ENCODE measurements at places on chromosomes 16 and 17.

- no peak for DNase-seq
These were observed 1.8 kb downstream of the SEBOX start for GRCh38 chr17:28363186-28363585.

DNA sequence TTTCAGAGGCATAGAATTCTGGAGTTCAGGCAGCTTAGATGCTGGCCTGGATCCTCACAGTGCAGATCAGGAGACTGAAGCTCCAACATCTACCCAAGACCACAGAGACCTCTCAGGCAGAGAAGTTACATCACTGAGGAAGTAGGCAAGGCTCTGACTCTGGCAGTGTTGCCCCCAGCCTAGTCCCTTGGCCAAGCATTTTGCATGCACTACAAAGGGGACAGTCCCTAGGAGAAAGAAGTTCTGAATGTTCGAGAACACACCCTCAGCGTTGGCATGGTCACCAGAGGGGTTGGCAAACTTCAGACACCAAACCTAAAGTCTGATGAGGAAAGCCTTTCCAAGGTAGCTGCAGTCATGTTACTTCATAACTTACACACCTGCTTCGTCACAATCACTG, 2.5 kb downstream of the RANBP10 start:
- no peak for DNase-seq

DNA sequence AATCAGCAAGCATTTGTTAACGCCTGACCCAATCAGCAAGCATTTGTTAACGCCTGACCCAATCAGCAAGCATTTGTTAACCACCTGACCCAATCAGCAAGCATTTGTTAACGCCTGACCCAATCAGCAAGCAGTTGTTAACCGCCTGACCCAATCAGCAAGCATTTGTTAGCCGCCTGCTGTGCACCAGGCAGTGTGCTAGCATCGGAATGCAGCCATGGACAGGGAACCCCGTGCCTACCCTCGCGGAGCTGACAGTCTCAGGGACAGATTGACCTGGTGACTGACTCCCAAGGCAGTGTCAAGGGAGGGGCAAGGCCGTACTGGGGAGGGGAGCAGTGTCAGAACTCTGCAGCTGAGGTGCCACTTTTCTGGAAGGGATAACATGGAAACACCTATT, 66.9 kb downstream of the ABR start:
- no peak for DNase-seq

GRCh38 chr17:36602924-36603384, 1.6 kb downstream of the MRM1 start:
- peak; percentile 37 for DNase-seq

DNA sequence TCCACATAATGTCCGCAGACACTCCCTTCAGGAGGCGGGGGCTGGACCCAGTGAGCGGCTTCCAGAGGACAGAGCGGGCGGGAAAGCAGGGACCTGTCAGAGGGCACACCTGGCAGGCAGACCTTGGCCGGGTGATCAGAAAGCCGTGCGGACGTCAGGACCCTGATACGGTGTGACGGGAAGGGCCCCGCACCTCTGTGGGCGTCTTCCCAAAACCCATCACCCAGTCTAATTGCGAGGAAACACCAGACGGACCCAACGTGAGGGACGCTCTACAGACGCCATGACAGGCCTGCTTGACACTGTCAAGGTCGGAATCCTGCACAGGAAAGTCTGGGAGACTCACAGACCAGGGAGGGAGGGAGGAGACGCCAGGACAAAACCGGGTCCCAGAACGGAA, 8.4 kb downstream of the LMF1 start:
- no peak for DNase-seq

DNA sequence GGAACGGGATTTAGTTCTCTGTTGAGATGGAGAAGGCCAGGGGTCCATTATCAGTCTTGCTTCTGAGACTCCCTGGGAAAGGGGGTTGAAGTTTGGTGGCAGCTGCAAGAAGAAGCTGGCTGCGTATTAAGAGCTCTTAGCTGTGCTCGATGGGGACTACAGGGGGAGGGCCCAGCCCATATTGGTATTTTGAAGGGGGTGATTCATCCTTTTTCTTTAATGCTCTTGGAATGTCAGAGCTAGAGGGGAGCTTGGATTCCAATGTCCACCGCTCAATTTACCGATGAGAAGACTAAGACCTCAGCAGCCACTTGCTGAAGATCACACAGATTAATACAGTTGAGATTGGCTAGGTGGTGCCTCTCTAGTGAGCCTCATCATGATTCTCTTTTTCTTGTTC, 5.0 kb downstream of the NOG start:
- DNase-seq = no peak

- DNase-seq = no peak
These were observed 30.4 kb downstream of the RPH3AL start for GRCh38 chr17:322006-322780.

DNA sequence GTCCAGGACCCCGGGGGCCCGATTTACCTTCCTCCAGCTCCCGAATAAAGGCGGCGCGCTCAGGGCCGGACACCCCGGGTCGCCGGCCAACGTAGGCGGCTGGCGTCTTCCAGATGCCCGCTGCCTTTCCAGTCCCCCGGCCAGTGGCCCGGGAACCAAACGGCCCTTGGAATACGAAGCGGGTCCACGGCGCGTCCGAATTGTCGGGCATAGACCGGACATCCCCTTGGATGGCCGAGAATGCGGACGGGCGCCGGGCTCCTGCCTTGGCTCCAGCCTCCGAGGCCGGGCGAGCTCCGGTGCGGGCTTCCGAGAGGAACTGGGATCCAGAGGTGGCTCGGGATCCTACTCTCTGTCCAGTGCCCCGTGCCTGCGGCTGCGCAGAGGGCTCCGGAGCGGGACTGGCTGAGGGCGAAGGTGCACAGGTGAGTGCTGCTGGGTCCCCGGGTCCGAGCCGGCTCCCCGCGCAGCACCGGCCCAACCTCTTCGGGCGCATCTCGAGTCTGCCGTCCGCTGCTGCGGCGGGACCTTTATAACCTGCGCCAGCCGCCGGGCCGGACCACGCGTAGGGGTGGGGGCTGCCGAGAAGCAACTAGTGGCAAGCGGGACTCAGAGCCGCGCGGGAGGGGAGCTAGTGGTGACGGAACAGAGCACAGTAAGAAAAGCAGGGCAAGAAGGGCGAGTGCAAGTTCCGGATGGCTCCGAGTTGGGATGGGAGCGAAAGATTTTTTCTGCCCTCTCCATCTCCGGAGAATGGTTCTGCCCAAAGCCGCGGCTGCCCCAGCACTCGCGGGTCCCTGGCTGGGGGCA, at the start of gene HAP1:
HAP1 (minus strand) TSS at position 505 of the 810 bp plus-strand sequence; CDS start at position 496, 9 bp downstream.
- no peak for DNase-seq

DNA sequence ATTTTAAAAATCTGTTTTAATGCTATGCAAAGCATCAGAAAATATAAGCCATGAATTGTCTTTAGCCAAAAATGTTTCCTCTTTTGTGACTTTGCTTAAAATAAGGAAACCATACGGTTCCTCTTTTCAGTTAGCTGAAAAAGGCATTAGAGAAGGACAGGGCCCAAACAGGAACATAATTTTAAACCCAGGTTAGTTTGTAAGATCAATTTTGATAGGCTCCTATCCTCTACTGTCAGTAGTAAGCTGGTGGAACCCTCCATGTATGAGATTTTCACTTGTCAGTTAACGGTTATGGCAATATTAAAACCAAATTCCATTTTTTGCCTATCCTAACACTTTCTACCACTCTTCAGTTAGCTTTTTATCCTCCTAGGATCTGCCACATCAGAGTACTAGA, 4.3 kb downstream of the EVI2B start:
- DNase-seq = no peak

DNA sequence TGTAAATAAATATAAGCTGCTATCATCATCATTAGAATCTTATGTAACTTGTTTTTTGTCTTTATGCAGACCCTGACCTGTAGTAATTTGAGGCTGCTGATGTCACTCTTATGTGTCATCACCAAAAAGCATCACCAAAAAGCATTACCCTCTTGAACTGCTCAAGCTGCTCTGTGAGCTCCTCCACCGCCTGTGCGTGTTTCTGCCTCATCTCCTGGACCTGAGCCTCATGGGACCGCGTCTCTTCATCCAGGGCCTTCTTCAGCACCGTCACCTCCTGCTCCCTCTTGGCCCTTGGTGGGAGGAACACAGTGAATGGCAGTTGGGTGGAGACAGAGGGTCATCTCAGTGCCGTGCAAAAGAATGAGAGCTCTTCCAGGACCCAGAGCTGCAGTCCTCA, 82.4 kb downstream of the NDE1 start:
- no peak for DNase-seq

GRCh38 chr16:1105888-1106620, 10.0 kb upstream of the C1QTNF8 start:
- DNase-seq = peak; percentile 8

DNA sequence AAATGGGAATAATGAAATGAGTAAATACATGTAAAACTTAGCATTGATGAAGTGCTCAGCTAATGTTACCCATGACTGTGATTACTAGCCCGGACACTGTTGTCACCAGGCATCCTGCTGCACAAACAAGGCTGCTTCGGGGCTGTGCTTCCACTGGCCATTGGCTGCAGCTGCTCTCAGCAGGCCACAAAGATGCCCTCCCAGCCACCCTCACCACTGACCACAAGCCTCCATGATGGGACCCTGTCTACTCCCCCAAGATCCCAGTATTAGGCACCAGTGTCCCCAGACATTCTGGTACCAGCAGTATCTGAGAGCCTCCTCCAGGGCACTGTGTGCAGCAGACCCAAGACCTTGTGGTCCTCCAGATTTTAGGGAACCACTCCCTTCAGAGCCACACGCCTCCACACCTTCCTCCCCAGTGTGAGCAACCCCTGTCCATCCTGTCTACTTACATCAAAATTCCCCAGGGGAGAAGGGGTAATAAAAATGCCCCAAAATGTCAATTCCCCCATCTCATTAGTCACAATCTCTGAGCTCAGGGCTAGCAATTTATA, 19.7 kb upstream of the NUP93 start:
- DNase-seq = no peak

- no peak for DNase-seq
These were observed 121.6 kb upstream of the SMURF2 start for GRCh38 chr17:64783556-64784352.

DNA sequence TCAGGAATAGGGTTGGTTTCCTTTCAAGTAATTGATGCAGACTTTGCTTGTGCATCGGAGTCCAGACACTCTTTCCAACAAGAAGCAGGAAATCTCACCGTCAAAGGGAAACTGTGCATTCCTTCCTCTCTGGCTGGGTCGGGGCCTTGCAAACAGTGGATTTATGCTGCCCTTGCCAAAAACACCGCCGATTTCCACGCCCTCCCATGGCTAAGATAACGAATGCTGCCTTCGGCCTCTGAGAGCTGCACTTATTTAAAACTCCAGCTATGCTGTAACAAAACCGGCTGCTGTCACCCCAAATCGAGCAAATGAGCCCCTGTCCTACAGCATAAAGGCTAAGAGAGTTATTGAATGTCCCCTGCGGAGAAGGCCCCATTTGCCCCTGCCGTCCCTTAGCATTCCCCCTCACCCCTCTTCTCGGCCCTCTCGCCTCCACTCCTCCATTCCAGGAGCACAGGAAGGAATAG, 275.5 kb upstream of the IRX5 start:
- DNase-seq = no peak

DNA sequence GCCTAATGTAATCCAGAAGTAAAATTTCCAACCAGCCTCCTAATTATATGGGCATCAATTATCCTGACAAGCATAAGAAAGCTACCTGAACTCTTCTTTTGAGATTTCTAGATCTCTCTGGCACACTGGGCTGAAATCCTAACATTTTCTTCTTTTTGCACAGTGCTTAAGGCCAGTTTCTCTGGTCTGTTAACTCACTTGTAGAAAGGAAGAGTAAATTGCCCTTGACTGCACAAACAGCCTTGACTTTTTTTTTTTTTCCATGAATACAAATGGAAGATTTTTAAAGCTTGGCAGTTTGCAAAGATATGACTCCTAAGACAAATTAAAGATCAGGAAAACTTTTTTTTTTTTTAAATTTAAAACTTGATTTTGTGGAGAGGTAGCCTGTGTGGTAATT, 291.2 kb upstream of the MON1B start:
- no peak for DNase-seq

DNA sequence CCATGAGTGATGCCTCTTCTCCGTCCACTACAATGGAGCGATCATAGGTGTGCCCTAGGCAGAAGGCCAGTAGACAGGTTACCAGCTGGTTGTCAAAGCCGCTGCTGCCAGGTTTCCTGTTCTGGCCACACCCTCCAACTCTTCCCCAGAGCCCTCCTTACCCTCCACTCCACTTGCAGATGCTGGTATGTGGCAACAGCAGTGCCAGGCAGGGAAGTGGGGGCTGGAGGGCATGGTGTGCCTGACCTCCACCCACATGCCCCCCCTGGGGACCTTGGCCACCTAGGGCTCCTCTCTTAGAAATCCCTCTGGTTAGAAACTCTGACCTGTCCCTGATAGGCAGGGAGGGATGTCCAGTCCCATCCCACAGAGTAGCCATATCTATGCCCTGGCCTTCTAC, 1.5 kb downstream of the RRAD start:
- DNase-seq = no peak

- no peak for DNase-seq
These were observed 498 bp downstream of the LRRC37B start for GRCh38 chr17:32007463-32008298.

- no peak for DNase-seq
These were observed 1.8 kb upstream of the MIF4GD start for GRCh38 chr17:75272848-75273184.

DNA sequence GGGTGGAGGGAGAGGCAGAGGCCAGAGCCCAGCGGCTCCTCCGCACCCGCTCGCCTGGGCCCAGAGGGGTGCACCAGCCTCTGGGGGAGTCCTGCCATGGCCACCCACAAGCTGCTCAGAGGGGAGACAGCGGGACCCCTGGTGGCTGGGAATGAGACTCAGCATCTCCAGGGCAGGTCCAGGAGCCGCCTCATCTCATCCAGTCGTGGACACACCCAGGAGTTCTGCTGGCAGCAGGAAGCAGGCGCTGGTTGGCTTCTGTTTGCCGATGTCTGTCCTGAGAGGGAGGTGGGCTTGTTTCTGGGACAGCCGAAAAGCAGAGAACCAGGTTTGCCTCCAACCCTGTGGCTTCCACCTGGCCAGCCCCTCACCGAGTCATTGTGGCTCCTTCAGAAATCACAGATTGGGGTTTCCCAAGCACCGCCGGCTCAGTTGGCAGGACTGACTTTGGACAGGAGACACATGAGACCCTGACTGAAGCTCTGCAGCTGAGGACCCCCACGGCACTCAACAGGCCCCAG, 49.6 kb upstream of the ENPP7 start:
- no peak for DNase-seq

GRCh38 chr17:31598921-31599571, 207.6 kb downstream of the RAB11FIP4 start:
- DNase-seq = no peak

- DNase-seq = no peak
These were observed 190.9 kb upstream of the CHMP6 start for GRCh38 chr17:80800481-80801391.
